ENCODE measurements at places on chromosomes 16 and 17.

- DNase-seq = no peak
Measured at GRCh38 chr17:7854851-7855659, at the start of gene TMEM88. Gene TMEM88 (plus strand): TSS chr17:7855066. CDS start chr17:7855075, 9 bp downstream.

DNA sequence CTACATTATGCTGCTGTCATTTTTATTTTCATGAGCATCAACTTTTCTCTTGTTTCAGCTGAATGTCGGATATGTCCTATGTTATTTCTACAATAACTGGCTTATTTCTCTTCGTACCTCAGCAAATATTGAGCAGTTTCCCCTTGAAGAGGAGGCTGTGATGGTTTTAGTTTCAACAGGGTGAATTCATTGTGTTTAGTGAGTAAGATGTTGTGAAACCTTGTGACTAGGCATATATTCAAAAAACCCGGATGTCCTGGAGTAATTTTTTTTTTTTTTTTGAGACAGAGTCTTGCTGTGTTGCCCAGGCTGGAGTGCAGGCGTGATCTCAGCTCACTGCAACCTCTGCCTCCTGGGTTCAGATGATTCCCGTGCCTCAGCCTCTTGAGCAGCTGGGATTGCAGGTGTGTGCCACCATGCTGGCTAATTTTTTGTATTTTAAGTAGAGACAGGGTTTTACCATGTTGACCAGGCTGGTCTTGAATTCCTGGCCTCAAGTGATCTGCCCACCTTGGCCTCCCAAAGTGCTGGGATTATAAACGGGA lies 11.1 kb downstream of the CPD start:
- no peak for DNase-seq

GRCh38 chr16:53944025-53944424 lies 240.1 kb downstream of the FTO start:
- DNase-seq = no peak

DNA sequence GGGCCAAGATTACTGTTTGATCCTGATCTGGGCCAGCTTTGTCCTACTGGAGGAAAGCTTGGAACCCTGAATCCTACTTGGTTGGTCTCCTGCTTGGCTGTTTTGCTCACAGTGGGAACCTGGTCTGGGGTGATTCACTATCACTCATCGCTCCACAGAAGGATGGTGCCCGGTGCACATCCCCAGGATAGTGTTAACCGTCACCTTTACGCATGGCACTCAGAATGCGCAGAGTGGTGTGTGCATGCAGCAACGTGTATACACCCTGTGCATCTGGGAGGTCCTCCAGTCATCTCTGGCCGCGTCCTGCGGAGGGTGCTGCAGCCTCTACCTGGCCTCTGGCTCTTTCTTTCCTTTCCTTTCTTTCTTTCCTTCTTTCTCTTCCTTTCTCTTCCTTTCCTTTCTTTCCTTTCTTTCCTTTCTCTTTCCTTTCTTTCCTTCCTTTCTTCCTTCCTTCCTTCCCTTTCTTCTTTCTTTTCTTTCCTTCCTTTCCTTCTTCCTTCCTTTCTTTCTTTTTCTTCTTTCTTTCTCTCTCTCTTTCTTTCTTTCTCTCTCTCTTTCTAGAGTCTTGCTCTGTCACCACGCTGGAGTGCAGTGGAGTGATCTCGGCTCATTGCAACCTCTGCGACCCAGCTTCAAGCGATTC lies 13.1 kb downstream of the SOCS3 start:
- no peak for DNase-seq

DNA sequence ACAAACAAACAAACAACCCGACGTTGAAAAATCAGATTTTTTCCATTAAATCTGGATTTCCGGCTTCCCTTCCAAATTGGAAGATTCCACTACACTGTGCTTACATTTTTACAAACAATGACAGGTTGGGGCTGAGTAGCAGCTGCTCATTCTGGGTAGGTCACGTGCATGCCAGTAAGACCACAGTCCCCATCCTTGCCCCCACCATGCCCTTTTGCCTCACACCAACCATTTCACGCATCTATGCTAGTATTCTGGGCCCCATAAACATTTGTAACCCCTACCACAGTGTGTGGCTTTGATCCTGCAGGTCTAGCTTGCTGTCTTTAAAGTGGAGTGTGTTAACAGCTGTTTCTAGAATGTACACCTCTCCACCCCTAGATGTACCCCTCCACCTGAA lies 366.1 kb downstream of the XYLT1 start:
- no peak for DNase-seq

DNA sequence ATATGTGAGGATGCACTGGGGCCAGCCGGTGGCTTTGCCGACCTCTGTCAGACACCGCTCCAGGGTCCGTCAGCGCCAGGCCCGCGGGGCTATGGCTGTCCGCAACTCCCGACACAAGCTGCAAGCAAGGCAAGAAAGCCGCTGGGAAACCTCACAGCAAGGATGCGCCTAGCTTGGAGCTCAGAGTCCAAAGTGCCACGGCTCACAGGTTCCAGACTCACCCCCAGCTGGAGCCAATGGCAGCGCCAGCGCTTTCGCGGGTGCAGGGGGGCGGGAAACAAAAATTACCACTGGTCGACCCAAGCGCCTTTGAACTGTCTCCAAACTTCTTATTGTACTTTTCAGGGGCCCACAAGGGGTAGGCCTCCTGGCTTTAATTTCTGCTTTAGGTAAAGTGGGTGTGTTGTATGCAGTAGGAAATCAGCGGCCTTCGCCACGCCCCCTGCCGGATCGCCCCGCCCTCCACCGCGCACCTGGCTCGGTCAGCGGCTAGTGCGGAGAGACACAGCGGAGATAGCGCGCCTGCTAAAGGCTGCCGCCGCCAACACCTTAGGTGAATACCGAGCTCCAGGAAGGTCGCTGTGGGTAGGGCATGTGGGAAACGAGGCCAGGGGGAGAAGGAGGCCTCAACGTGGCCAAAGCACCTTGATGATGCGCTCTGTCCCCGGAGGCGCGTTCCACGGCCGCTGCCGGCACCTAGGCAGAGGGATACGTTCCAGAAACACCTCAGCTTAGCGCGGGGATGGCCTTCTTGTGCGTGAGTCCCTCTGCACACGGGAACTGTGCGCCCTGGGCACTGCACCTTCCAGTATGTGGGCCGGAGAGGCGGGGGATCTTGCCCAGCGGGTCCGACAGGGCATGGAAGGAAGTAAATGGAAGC lies 61.0 kb upstream of the RBL2 start:
- DNase-seq = no peak

- DNase-seq = no peak
Measured at GRCh38 chr16:88130681-88131080, 179.4 kb downstream of the BANP start.

DNA sequence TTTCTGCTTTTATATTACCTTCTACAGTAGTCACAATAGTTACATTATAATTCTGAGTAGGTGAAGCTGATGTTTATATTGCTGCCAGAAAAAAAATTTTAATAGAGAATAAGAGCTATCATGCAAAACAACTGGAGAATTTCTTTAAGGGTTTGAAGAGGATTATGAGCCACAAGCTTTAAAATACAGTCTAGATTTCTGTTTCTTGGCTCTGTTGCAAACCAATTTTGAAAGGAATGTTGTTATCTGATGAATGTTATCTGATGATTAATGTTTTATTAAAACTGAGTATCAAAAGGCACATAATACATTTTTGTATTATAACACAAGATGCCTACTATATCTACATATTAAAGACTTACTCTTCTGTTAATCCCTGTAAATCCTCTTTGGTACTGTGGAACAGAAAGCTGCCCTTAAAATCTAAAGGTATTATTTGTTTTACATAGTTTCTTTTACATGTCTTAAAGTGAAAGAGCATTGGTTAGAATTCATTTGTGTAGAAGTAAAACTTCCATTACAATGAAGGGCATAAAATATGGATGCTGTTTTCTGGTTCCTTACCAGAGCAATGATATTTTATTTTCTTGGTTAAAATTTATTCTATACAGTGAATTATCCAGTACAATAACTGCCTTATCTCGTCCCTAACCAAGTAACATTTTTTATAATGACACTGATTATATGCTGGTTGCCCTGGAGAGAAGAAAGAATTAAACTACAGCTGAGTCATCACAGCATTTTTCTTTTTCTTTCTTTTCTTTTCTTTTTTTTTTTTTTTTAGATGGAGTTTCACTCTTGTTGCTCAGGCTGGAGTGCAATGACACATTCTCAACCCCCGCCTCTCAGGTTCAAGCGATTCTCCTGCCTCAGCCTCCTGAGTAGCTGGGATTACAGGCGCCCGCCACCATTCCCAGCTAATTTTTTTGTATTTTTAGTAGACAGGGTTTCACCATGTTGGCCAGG lies 205.7 kb downstream of the TANC2 start:
- no peak for DNase-seq

- DNase-seq = no peak
Measured at GRCh38 chr16:78390092-78390491, 290.6 kb downstream of the WWOX start.

GRCh38 chr17:1480747-1481465 lies 11.6 kb downstream of the MYO1C start:
- DNase-seq = no peak

DNA sequence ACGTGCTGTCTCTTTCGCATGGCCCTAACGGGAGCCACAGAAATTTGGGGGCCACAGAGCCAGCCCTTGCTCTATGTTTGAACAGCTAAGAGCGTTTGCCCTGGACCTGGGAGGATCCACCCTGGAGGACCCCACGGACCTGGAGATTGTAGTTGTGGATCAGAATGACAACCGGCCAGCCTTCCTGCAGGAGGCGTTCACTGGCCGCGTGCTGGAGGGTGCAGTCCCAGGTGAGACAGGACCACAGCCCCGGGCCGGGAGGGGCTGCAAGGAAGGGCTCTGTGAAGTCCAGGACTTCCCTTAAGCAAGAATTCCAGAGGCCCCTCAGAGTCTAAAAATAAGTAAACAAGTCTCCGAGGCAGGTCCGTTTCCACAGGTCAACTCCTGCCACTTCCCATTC lies 11.9 kb downstream of the CDH15 start:
- no peak for DNase-seq

- DNase-seq = no peak
Measured at GRCh38 chr17:2731807-2732206, 17.6 kb downstream of the CCDC92B start.

DNA sequence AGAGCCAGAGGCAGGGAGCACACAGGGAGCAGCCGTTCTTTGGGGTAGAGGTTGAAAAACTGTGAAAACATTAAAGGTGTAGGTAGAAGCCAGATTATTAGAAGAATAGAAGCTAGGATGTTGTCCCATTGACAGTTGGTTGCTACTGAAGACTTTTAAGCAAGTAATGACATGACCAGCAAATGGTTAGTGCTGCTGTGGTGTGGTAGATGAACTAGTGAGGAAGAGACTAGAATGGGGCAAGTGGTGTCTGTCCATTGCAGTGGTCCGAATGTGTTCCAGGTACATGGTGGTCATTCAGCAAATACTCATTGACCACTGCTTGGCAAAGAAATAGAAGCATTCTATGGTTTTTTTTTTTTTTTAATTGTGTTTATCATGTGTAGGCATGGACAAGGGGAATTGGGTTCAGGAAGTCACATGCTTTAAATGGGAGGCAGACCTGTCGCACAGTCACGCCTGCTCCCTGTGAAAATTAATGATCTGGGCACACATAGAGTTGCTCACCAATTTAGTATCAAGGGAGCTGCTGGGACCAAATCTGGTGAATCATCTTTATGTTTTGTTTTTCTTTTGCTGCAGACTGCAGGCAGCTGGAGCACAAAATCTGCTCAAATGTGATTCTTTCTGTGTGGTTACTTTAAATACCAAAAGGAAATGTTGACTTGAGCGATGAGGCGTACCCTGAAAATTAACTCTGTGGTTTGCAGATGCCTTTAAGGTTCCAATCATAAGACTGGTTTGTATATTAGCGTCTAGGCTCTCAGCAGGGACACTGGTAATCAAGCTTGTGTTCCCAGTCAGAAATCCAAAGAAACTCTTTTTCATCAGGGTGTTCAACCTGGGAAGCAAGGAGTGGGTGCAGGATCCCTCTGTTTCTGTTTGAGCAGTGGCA lies 30.7 kb downstream of the YPEL2 start:
- DNase-seq = no peak
